ENCODE measurements at places on chromosomes 2 and 18.

DNA sequence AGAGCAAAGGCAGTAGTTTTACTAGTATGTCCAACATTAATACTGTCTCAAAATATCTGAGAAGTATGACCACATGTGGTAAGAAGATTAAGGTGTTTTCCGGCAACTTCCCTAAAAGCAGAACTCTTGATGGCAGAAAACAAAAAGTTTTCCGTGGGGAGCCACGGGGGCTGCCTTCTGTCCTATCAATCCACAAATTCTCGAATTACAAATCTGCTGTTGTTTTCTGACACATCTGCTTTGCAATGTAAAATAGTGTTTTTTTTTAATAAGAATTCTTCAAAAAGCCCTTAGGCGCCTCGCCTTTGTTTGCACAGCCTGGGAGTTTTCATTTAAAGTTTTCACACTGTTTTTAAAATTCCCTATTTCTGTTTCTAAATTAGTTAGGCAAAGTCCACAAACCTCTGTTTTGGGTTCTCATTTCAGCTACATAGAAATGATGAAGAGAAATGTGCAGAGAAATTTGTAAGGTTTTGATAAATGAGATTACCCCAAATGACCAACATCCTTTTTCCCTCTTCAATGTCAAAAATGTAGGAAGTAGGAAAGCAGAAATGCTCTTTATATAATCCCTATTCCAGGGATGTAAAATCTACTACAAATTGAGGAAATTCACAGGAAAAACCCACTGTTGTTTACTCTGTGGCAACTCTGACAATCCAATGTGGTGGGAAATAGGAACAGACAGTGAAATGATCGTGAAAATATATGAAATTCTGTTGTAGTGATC lies 385.8 kb downstream of the ZEB2 start:
- no peak for DNase-seq

DNA sequence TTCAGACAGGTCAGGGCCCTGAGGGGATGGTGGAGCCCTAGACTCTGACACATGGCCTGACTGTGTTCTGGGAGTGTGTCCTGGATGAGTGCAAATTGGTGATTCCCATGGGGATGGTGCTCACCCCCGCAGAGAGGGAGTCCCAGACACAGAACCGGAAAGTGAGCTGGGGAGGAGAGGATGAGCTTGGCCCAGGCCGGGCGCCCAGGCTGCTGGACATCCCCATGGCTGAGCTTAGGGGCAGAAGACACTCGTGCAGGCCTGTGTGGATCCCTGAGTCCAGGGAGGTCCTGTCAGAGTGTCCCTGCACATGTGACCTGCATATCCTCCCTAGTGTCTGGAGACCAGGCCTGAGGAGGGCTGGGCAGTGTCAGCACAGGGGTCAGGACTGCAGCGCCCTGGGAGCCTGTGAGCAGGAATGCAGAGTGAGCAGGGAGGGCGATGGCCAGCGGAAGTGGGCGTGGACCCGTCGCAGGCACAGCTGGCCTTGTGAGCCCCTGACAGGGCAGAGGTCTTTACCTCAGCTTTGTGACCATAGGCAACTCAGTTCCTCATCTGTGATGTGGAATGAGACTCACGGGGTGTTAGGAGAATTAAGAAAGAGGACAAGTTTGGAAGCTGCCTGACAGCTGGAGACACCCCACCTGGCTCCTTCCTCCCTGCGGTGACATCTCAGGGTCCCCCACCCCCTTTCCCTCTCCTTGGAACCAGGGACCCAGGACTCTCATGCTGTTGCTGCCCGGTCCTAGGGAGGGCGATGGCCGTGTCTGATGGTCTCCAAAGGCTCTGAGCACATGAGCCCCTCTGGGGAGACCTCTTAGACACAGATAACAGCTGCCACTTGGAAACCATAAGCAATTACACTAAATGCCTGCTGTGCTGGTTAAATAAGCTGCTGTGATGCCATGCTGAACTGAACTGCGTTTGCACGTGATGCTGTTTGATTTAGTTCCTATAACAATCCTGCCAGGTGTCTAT lies 62.6 kb upstream of the HS6ST1 start:
- peak; percentile 24 for DNase-seq

GRCh38 chr2:59713577-59713976 lies 839.9 kb downstream of the BCL11A start:
- DNase-seq: no peak

GRCh38 chr2:20450201-20450999 lies 3.5 kb downstream of the RHOB start:
- DNase-seq: peak; percentile 90

- DNase-seq: no peak
Observed at GRCh38 chr2:113179446-113180045, 5.8 kb downstream of the PSD4 start.

DNA sequence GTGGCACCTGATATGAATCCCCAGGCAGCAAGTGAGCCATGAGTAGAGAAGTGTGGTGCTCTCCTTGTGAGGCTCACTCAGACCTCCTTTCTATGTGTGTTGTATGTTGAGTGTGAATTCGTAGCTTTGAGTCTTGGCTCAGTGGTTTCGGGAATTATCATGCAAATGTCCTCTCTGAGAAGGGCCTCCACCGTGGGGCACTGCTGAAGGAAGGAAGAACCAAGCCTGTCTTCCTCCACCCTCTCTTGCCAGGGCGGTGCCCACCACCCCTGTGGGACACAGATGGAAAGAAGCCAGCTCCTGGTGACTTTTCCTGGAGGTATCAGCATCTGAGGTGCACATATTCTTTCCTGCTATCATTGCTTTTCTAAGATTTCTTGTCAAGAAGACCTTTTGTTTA lies 156.1 kb downstream of the MYT1L start:
- no peak for DNase-seq

DNA sequence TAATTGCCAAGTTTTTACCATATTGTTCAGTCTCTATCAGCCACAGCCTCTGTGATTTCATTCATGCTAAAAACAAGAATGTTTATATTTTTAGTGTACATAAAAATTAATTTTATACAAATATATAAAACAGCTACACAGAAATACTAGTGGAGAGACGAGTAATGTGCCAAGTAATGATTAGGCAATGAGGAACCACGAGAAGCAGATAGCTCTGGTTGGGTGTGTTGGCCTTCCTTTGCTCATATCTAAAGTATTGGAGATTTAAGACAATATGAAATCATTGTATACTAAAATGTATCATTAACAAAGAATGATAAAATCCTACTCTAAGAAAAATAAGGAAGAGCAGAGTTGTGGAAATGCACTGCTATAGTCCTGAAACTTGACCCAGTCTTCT lies 326.7 kb downstream of the AGAP1 start:
- no peak for DNase-seq

GRCh38 chr18:30852980-30853379 lies 189.6 kb downstream of the DSC3 start:
- DNase-seq: no peak

- no peak for DNase-seq
Observed at GRCh38 chr18:58484989-58485981, 143.6 kb downstream of the ALPK2 start.

DNA sequence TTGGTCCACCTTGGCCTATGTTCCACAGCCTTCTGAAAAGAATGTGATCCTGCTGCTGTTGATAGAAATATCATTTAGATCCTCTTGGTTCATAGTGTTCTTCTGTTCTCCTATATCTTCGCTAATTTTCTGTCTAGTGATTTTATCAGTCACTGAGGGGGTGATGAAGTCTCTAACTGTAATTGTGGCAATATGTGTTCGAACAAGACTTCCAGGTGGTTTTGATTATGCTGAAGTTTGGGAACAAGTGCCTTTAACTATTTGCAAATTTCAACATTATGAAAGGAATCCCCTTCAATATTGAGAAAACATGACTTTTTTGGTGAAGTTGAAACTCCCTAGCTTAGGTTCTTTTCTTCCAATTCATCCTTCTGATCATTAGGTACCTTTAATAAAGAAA lies 140.4 kb downstream of the MTX2 start:
- no peak for DNase-seq

DNA sequence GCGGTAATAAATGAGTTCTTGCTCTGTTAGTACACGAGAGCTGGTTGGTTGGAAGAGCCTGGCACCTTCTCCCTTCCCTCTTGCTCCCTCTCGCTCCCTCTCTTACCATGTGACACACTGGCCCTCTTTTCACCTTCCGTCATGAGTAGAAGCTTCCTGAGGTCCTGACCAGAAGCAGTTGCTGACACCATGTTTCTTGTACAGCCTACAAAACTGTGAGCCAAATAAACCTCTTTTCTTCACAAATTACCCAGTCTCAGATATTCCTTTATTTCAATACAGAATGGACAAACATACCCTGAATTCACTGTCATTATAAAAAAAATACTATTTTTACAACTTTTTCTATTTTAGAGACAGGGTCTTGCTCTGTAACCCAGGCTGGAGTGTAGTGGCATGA lies 40.7 kb downstream of the EMILIN2 start:
- no peak for DNase-seq

DNA sequence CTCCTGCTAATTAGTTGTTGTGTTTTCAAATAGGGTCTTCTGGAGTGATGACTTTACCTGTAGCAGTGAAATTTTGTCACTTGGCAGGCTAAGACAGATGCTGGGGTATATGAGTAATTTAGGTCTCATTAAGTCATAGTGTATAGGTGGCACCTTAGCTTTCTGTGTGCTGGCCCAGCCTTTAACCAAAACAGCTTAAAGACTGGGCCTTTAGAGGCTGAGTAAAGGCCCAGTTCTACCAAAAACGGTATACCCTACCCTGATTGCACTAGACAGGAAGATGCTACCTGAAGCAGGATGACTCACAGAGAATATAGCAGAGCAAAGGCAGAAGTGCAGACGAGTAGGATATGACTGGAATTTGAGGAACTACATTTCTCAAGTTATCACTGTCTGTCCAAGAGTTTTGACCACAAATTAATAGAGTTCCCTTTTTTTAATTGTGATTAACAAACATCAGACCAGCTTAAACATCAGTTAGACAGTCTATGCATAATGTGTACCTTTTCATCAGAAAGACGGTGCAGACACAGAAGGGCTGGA lies 337.9 kb upstream of the SALL3 start:
- DNase-seq: no peak

- no peak for DNase-seq
Observed at GRCh38 chr2:51153236-51153635, 121.3 kb upstream of the NRXN1 start.

- DNase-seq: no peak
Observed at GRCh38 chr2:200367155-200367554, 60.7 kb downstream of the SPATS2L start.

DNA sequence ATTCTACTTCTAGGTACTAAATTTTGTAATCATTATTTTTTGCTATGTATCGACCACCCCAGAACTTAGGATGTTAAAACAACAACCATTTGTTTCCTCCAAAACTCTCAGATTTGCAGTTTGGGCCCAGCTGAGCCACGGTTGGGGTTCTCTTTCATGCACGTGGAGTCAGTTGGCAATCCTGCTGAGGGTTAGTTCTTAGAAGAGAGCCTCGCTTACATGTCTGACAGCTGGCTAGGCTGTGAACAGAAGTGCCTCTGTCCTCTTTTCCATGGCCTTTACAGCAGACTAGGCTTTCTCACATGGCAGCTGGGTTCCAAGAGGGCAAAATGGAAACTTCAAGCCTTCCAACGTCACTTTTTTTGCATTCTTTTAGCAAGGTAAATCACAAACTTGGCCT lies 9.3 kb upstream of the RGPD4 start:
- no peak for DNase-seq

GRCh38 chr2:64874593-64874992 lies 114.6 kb upstream of the SLC1A4 start:
- no peak for DNase-seq

DNA sequence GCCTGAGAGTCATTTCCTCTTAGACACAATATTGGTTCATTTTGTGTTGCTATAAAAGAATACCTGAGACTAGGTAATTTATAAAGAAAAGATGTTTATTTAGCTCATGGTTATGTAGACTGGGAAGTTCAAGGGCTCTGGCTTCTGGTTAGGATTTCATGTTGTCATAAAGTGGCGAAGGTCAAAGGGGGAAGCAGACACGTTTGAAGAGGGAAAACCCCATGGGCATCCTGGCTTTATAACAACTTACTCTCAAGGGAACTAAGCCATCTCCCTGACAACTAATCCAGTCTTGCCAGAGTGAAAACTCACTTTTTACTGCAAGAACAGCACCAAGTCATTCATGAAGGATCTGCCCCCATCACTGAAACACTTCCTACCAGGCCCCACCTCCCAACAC lies 89.7 kb upstream of the RNF152 start:
- no peak for DNase-seq

GRCh38 chr2:129896226-129897100 lies 83.0 kb upstream of the RAB6C start:
- no peak for DNase-seq

- peak; percentile 75 for DNase-seq
Observed at GRCh38 chr2:225041851-225042799, at the start of gene DOCK10. TSS of gene DOCK10 (minus strand) at chr2:225042468. CDS start at chr2:225042374, 94 bp downstream.

DNA sequence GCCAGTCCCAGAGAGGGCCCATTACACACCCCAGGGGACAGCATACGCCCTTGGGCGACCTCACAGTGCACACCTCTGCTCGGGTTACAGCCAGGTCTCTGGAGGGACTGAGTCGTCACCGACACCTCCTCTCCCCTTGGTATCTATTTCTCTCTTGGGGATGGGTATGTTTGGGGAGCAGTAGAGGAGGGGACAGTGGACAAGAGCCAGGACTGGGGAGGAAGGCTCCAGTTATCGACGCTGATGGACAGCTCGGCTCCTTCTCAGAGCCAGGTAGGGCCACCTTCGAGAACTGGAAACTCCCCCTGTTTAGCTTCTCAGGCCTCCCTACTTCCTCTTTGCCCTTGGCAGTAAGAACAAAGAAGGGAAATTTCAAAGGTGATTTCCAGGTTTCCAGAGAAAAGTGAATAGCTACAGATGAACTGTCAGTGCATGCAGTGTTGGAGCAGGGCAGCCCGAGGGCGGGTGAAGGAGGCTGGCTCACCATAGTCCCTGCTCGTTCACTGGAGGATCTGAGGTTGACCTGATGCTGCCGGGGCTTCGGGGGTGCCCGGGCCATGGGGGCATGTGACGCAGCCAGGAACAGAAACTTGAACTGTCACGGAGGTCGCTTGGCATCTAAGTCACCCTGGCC lies 4.4 kb upstream of the SEMA4C start:
- no peak for DNase-seq

- no peak for DNase-seq
Observed at GRCh38 chr2:202237787-202238233, 587 bp downstream of the SUMO1 start.

DNA sequence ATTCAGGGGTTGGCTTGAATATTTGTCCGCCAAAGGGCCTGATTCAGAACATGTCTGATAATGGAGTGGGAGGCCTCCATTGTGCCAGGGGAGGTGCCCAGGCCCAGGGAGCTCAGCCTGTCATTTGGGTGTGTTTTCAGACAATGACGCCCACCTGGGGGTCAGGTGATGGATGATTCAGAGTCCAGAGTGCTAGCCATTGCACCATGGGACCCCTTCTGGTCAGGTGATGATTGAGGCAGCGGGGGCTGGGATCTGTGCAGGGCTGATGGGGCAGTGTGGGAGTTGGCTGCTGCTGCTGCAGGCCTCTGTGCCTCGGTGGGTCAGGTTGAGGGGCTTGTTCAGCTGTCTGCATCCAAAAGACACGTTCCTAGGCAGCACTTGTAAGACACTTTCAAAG lies 8.3 kb upstream of the ARHGEF4 start:
- DNase-seq: no peak

GRCh38 chr18:77004555-77005380 lies 127.8 kb downstream of the MBP start:
- no peak for DNase-seq

- DNase-seq: no peak
Observed at GRCh38 chr2:24915796-24916195, 4.2 kb downstream of the ADCY3 start.
